ENCODE measurements at places on chromosomes 5 and 9.

GRCh38 chr5:23703940-23704855 lies 196.8 kb downstream of the PRDM9 start:
- peak; percentile 11 for DNase-seq

DNA sequence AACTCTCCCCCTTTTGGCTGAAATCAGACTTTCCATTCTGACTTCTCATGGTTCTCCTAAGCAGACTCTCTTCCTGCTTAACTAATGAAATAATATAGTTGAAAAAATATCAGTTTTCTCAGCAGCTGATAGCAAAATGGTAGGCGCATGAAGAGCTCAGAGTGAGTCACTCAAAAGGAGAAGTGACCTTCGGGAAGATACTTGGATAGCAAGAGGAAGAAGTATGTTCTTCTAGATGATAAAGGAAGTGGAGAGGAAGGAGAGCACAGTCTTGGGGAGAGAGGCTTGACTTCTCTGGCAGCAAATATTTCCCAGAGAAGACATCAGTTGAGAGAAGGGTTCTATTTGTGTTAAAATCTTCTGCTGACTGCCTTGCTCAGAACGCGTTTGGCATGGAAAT lies 101.5 kb downstream of the TAF11L14 start:
- DNase-seq = no peak

DNA sequence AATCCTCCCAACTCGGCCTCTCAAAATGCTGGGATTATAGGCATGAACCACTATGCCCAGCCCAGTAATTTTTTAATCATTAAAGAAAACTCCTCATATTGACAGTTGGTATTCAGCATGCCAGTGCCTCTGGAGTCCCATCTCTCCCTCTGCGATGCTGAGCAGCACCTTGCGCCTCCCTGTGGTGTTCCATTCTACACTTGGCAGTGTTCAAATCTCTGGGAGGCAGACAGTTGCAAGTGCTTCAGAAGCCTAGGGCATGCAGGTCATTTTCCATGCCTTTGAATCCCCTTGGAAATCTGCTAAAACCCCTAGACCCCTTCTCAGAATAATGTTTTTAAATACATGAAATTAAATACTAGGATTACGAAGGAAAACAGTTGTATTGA lies 41.3 kb downstream of the GARNL3 start:
- no peak for DNase-seq

DNA sequence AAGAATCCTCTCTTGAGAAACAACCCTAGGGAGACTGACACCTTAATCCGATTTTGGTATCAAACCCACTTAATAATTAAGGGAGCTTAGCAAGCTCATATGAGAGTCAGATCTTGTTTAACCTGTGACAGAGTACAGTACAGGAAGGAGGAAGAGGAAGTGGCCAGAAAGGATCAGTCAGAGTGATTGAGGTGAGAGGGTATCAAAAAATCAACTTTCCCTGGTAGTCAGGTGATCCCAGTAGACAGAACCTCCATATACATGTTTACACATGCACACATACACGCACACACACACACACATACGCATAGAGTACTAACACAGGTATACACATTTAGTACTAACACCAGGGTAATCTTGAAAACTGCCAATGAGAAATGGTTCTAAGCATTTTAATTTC lies 56.8 kb downstream of the GLIS3 start:
- no peak for DNase-seq

- DNase-seq = peak; percentile 78
Measured at GRCh38 chr9:93072383-93072795, 13.9 kb downstream of the SUSD3 start.

DNA sequence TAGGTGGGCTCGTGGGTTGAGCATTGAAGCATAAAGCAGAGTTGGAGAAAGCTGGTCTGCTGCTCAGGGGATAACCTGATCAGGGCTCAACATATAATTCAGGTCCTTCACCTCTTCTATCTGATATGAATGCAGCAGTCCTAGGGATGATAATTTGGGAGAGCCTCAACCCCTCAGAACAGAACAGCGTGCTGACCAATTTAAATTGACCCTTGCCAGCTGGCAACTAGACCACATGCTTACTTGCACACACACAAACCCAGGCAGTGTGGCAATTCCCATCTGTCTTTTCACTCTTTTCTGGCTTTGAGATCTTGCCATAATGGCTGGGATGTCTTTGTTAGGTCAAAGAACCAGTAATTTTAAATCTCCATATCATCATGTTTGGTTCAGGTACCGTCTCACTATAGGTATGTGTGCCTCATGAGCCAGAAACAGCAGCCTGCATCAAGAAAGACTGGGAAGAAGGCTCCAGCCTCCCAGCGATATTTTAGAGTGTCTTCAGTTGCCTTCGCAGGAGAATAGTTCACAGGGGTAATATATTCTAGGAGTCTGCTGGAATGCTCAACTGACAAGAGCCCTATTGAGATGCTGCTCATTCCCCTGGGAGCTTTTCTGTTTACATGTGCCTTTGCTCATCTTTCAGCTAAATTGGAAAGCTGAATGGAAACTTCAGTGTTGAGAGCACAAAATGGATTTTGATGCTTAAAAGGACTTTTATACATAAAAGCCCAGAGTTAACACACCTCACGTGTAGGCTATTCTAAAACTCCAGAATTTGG lies 497.6 kb downstream of the RASEF start:
- DNase-seq = no peak

GRCh38 chr5:97501965-97502305 lies 318.9 kb upstream of the RIOK2 start:
- DNase-seq = peak; percentile 6

DNA sequence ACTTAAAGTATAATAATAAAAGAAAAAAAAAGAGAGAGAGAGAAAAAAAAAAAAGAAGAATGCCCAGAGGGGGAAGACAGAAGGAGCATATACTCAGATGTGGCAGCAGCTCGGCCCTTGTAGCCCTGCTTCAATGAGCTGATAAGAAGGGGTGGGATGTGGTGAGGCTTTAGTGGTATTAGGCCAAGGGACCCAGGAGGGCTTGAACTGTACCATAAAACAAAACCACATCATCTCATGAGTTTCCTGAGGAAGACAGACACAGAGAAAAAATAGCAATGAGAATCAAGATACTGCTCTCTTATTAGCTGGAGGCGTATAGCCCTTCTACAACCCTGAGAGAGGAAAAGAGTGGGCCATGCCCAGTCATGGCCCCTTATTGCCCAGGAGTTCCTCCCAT lies 72.8 kb downstream of the SLC1A1 start:
- no peak for DNase-seq

- no peak for DNase-seq
Measured at GRCh38 chr5:40431734-40432133, 248.0 kb upstream of the PTGER4 start.

GRCh38 chr9:3740690-3741419 lies 215.1 kb upstream of the RFX3 start:
- peak; percentile 54 for DNase-seq

DNA sequence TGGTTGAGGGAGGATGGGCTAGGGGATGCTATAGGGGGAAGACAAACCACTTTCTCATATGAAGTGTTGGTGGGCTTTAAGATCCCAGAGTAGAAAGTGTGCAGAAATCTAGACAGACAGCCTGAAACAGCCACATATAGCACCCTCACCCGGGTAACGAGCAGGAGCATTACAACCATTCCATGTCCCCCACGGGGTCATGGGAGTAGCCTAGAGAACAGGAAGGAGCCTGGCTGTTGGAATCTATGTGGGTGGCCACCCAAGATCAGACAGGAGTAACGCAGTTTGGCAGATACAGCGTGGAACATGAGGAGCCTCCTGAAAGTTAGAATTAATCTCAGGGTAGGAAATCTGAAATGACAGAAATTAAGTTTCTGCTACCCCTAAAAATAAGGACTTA lies 146.1 kb upstream of the RAI14 start:
- no peak for DNase-seq

DNA sequence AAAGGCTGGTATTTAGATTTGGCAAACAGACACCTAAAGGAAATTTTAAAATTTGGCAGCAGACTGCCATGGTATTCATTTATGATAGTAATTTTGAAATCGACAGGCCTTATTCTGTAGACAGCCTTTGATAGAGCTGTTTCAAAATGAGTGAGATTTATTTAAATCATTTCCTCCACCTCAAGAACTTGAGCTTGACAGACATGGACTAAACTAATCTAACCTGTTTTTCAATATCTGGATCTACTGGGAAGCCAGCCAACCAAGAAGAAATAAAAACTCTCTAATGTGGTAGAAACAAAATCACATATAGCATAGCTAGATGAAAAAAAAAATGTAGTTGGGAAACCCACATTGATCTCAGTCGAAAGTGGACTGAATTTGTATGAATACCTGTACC lies 56.9 kb upstream of the RASA1 start:
- DNase-seq = no peak

DNA sequence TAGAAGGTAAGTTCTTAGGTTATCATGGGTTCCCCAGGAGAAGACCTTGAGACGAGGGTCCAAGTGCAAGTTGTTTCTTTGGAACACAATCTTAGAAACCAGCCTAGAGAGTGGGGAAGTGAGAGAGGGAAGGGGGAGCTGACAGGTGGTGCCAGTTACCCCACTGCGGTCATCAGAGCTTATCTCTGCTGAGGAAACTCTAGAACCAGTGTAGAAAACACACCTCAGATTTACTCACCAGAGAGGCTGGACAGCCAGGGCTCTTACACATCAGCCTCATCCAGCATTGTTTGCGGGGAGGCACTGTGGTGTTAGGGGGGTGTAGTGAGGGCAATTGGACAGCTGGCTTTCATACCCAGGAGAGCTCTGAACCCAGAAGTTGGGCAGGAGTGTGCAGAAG lies 206.5 kb upstream of the RAI14 start:
- DNase-seq = no peak

DNA sequence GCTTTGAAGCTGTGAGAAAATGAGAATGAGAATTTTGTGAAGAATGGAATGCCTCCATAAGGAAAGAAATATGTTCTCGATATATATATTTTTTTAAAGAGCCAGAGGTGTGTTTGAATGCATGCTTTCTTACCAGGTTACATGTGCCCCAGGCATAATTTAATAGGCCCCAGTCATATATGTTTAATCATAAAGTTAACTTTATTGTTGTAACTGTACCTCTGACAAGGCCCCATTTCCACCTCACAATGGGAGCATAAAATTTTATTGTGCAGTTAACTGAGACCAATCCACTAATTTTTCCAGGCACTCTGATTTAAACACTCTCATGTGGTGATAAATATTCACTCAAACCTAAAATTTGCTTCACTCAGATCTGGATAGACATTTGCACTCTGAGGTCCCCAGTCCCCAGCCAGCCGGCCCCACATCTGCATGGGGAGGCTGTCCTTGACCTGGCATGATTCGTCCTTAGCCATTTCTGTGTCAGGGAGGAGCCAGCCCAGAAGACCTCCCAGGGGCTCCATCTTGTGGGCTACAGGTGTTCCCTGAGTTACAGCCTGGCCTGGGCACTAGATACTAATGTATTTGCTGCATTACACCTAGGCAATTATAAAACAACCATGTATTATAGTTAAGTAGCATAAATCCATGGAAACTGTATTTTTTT lies 245.8 kb downstream of the MTRR start:
- no peak for DNase-seq

- peak; percentile 76 for DNase-seq
Measured at GRCh38 chr5:151079838-151080612, 809 bp downstream of the TNIP1 start.

- DNase-seq = peak; percentile 94
Measured at GRCh38 chr5:147454996-147455677, 54.7 kb downstream of the DPYSL3 start.

- DNase-seq = no peak
Measured at GRCh38 chr5:172266071-172266675, 17.4 kb downstream of the UBTD2 start.

DNA sequence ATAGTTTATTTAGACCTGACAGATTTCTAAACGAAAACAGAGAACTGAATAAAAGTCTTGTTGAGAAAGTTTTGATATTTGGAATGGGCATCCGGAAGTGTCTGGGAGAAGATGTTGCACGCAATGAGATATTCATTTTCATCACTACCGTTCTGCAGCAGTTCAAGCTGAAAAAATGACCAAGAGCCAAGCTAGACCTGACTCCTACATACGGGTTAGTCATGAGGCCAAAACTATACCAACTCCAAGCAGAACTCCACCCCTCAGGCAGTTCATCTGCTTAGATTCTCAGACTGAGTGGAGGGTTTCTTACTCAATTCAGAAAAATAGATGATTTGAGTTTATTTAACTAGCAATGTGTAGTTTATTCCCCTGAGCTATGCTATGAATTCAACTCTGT lies 95.4 kb upstream of the ANXA1 start:
- no peak for DNase-seq

DNA sequence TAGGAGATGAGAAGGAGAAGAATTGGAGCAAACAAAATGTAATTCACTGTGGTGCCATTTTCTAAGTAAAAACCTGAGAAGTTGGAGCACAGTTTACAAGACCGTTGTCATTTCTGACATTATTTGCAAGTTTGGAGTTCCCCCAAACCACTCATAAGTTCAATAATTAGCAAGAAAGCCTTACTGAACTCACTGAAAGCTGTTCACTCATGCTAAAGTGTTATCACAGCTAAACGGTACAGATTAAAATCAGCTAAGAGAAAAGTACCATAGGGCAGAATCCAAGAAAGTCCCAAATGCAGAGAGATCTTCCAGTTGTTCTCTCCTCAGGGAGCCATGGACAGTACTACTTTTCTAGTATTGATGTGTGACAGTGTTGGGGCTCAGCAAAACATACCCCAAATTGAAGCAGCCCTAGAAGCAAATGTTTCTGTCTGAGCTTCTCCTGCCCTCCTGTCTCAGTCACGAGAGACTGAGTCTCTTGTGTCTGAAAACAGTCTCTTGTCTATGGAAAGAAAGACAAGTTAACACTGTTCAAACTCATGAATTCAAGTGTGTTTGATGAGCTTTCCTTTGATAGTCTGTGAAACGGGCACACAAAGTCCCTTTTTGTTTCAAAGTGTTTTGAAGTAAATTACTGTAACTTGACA lies 221.2 kb downstream of the GABRG2 start:
- DNase-seq = no peak

DNA sequence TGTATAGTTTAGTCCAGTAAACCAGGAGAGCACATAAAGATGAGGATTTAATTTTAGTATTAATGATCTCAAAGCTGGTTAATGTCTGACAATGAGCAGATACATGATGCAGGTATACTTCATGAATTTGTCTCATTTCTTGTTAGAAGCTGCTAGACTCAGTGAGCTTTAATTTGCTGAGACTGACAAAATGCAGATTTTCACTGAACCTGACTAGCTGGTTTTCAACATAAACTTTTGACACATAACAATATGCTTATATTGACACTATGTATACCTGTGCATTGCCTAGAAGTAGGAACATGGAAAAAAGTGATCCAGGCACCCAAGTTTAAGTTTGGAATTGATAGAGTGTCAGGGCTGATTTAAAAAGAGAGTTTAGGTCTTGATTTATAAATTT lies 10.8 kb downstream of the UBLCP1 start:
- no peak for DNase-seq

- DNase-seq = peak; percentile 39
Measured at GRCh38 chr9:128385496-128386460, 14.6 kb downstream of the URM1 start.

DNA sequence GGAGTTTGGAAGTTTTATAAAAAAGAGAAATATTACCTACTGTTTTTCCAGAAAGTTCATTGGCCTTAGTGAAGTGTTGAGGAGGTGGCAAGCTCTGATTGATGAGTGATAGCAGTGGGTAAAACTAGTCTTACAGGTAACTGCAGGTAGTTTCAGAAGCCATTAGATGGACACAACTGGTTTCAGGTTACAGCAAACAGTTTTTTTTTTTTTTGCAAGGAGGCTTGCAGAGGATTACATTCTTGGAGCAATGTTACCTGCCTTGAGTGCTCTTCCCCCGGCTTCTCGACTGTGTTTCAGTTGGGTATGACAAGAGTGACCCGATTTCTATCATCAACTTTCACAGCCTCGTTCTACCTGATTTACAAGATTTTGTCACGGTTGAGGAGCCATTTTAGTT lies 333.4 kb downstream of the YTHDC2 start:
- DNase-seq = no peak

- no peak for DNase-seq
Measured at GRCh38 chr5:91851670-91852069, 468.6 kb upstream of the ARRDC3 start.
